ENCODE measurements at places on chromosomes 1 and 21.

GRCh38 chr1:27656157-27656893, 15.7 kb downstream of the IFI6 start:
- DNase-seq = no peak

GRCh38 chr21:21002153-21002552, 3.9 kb downstream of the NCAM2 start:
- DNase-seq = no peak

DNA sequence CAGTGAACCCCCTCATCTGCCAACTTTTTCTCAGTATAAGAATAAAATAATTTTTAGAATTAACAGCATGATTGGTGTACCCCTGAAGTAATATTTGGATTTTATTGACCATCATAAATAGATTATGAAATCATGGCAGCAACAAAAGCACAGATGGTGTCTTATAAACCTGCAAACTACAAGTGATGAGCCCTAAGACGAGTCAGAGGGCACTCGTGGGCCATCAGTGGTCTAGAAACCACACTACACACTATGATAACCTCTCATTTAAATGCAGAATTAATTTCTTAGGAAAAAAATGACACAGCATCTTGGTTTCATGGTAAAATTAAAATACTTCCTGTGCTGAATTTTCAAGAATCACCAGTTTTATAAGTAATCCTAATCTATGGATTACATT, 312.4 kb downstream of the PTBP2 start:
- DNase-seq = no peak

- no peak for DNase-seq
Observed at GRCh38 chr1:67515324-67516080, 85.3 kb upstream of the SERBP1 start.

GRCh38 chr1:162951553-162952315, 90.8 kb upstream of the CCDC190 start:
- DNase-seq = no peak

DNA sequence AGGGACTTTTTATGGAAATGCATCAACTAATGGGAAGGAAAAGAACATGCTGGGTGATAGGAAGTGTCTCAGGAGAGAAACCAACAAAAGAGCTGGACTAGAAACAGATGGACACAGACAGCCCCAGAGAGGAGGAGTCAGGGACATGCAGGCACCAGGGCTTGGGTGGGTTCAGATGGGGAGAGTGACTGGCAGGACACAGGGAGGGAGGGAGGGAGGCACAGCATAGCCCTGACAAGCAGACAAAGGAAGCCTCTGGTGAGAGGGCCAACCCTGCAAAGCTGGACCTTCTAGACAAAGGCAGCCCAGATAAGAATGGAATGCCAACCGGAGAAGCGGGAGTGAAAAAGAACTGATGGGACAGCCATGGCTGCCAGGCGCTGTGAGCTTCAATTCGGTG, 568.8 kb downstream of the AJAP1 start:
- no peak for DNase-seq

- no peak for DNase-seq
Observed at GRCh38 chr1:184860535-184860934, 105.9 kb upstream of the EDEM3 start.

- DNase-seq = no peak
Observed at GRCh38 chr1:9167638-9168037, 38.7 kb upstream of the GPR157 start.

GRCh38 chr1:244112636-244113035, 61.6 kb downstream of the ZBTB18 start:
- no peak for DNase-seq

DNA sequence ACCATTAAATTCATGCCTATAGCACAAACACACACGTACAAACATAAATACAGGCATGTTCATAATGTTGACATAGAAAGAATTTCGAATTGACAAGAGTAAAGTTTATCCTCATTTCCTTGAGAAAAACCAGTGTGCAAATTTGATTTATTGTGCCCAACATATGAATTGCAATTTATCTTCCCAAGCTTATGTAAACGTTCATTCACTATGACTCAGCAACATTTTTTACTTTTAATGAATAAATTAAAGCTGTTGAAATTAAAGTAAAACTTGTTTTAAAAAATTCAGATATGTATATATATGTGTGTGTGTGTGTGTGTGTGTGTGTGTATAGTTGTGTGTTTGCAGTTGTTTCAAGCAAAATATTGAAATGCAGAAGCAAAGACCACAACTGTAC, 1067.9 kb downstream of the BRINP3 start:
- DNase-seq = no peak

DNA sequence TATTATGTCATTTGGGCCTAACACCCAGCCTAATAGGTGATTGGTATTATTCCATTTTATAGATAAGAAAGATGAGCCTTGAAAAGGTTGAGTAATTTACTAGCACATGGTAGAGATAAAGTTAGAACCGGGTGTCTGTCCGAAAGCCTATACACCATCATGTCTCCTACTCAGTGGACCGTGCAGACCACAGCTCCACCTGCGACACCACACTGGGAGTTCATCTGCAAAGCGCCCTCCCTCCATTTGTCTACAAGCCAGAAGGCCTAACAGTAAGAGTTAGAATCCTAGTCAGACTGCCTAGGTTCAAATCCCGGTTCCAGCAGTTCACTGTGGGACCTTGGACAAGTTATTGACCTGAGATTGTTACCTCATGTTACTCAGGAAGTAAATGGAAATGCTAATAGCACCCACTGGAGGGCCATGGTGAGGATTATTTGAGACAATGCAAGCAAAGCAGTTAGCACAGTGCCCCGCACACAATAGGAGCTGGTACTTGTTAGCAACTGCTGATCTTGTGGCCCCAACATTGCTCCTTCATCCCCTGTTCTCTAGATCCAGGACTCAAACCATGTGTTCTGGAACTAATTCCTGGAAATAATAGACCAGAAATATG, 20.5 kb downstream of the ARMH1 start:
- DNase-seq = no peak

GRCh38 chr1:99808391-99809115, 41.6 kb upstream of the AGL start:
- no peak for DNase-seq

- no peak for DNase-seq
Observed at GRCh38 chr1:202599669-202600431, 110.4 kb downstream of the SYT2 start.

GRCh38 chr1:47578026-47578720, 140.3 kb downstream of the FOXD2 start:
- no peak for DNase-seq

DNA sequence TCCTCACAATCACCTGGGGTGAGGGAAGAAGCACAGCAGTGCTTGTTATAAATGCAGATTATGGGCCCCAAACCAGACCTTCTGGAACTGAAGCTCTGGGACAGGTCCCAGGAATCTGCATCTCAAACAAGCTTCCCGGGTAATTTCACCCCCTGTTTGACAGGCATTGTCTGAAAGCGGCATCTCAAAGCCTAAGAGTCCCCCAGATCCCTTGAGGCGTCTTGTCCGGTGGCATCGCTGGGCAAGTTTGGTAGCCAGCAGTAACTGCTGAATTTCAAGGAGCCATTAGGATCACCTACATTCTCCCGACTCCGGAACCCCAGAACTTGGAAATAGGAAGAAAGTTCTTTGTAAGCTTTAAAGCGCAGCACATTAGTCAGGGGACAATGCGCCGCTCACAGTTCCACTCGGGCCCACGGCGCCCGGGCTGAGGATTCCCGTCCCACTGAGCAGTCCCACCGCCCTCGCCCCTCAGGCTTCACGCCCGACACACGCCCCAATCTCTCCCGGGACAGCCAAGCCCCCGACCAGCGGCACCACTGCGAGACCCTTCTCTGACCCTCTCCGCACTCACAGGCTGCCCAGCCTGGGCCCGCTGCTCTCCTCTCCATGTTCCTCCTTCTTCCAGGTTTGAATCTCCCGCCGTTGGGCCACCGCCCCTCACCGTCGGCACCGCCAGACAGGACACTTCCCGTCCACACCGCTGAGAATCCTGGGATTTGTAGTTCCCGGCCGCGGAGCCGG, at the start of gene IQGAP3:
IQGAP3 (minus strand) TSS at position 647 of the 744 bp plus-strand sequence; CDS start at position 611, 36 bp downstream.
- peak; percentile 62 for DNase-seq

Data from T-helper 1 cell (primary cell).